ENCODE measurements at places on chromosomes 6 and 20.

GRCh38 chr20:4435225-4435624 lies 286.5 kb upstream of the PRND start:
- DNase-seq, result no peak

- no peak for DNase-seq
Measured at GRCh38 chr6:168699631-168700295, 258.8 kb downstream of the SMOC2 start.

DNA sequence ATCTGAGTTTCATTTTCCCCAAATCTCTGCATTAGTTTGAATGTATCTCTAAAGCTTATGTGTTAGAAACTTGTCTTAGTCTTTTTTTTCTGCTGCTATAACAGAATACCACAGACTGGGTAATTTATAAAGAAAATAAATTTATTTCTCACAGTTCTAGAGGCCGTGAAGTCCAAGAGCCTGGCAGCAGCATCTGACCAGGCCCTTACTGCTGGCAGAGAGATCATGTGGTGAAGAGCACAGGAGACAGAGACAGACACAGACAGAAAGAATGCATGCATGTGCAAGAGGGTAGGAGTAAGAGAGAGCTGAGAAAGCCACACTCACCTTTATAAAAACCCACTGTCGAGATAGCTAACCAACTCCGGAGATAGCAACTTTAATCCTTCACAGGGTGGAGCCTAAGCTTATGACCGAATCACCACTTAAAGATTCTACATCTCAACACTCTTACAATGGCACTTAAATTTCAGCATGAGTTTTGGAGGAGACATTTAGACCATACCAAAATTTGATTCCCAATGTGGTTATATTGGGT lies 412.7 kb upstream of the SOX4 start:
- no peak for DNase-seq

DNA sequence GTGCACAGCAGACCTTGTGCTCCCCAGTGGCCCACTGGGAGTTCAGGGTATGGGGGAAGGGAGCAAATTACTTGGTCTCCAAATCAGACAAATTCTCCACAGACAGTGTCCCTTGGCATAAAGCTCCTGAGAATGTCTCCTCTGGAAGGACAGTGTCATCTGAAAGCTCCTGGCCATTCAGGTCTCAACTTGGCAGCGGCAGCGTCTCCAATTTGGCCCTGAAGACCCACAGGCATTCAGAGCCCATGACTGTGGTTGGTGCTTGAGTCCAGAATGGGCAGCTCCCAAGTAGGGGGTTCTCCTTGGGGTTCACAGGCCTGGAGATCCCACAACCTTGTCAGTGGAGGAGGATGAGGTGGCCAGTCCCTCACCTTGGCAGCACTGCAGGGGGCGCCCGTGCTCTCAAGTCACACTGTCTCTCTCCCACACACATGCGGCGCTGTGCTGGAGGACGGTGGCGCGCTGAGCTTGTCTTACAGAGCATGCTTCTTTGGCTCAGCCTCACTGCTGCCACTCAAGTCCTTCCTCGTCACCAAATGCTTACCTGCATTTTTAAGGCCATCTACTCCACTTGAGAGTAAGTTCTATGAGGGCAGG lies 20.7 kb downstream of the DYNLRB1 start:
- DNase-seq, result peak; percentile 70

- no peak for DNase-seq
Measured at GRCh38 chr6:99611148-99611547, 4.5 kb downstream of the PRDM13 start.

DNA sequence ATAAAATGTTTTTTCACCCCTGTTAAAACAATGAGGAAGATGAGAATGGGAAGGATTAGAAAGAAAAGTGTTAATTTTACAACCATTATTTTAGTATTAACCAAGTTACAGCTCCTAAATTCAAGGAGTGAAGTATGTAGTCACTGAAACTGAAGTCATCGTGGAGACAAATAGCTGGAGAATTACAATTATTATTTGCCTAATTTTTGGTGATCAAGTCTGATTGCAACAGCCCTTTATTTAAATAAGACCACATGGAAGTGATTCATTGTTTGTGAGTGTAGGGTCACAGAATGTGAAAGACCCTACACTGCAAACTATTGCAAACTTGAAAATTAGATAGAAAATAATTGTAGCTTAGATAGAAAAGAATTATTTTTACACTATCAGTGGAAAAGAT lies 292.4 kb downstream of the CENPW start:
- no peak for DNase-seq

DNA sequence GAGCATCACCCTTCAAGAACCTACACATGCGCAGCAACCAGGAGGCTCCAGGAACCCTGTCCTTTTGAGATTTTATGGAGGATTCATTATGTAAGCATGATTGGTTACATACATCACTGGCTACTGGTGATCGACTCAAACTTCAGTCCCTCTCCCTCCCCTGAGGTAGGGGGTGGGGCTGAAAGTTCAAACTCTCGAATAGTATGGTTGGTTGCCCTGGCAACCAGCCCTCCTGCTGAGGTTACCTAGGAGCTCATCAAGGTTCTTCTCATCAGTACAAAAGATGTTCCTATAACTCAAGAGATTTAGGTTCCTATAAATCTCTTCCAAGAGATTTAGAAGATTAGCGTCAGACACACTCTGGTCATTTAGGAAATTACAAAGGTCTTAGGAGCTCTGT lies 21.9 kb upstream of the ZSCAN9 start:
- peak; percentile 75 for DNase-seq

DNA sequence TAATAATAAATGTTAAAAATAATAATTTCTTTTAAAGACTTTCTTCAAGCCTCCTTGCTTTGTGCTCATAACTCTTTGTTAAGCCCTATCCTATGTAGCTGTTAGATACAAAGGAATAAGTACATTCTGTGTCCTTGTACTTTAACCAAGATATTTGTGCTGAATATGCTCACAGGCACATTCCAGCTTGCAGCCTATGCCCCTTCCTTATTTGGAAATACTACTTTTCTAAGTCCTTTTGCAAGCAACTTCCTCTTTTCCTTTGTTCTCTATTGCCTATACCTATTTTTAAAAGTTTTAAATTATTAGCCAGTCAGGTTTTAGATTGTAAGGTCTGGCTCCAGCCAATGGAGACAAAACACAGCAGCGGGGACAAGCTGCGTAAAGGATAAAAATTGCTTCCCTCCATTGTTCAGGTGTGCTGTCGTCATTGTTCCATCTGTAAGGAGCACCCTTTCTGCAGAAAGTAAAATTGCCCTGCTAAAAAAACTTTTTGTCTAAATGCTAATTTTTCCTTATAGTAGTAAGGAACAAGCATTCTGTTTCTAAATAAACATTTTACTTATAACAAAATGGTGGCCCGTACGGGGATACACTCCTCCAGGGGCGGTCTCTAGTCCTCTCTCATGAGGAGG lies 80.2 kb downstream of the SYTL3 start:
- no peak for DNase-seq

DNA sequence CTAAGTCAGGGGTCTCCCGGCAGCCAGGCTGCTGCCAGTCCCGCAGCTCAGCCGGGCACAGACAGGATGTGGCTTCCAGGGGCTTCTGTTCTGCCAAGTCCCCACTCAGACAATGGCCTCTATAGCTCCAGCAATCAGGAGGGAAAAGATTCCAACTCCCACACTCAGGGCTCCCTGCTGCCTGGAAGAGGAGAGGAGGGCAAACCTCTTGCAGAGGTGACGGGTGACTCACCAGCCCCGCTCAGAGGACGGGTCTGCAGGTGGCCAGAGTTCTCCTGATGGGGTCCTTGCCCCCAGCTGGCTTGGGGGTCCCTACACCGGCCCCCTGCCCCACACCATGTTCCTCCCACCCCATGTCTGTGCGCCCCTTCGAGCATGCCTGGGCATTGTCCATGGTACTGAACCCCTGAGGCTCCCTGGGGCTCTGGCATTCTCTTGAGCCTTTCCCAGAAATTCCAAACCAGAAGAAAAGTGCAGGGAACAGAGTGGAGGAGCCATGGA lies 32.6 kb downstream of the NTSR1 start:
- DNase-seq, result peak; percentile 31

DNA sequence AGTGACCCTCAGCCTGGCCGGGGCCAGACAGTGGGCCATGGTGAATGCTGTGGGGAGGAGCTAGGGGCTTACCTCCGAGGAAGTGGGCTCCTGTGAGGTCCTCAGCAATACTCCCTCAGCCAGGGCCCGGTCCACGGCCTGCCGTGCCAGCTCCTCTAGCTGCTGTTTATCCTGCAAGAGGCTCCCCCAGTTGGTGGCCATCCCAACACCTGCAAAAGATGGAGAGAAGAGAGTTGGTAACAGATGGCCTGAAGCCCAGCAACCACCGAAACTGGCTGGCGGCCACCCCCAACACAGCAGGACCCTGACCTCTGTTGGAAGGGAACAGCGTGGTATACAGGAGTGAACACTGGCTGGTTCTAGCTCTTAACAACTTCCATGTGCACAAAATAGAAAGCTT lies 4.0 kb downstream of the GSS start:
- peak; percentile 22 for DNase-seq

DNA sequence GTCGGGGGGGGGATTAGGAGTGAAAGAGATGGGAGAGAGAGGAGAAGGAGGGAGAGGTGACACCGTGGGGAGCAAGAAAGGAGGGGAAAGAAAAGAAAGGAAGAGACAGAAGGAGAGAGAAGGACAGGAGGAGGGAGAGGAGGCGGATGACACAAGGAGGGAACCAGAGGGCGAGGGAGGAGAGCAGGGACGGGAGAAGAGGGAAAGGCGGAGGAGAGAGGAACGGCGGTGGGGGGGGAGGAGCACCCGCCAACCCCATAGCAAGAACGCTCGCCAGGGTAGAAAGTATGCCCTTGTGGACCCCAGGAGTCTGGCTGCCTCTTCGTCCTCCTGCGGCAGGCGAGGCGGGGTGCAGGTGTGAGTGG lies 4.5 kb upstream of the INSM1 start:
- DNase-seq, result no peak

DNA sequence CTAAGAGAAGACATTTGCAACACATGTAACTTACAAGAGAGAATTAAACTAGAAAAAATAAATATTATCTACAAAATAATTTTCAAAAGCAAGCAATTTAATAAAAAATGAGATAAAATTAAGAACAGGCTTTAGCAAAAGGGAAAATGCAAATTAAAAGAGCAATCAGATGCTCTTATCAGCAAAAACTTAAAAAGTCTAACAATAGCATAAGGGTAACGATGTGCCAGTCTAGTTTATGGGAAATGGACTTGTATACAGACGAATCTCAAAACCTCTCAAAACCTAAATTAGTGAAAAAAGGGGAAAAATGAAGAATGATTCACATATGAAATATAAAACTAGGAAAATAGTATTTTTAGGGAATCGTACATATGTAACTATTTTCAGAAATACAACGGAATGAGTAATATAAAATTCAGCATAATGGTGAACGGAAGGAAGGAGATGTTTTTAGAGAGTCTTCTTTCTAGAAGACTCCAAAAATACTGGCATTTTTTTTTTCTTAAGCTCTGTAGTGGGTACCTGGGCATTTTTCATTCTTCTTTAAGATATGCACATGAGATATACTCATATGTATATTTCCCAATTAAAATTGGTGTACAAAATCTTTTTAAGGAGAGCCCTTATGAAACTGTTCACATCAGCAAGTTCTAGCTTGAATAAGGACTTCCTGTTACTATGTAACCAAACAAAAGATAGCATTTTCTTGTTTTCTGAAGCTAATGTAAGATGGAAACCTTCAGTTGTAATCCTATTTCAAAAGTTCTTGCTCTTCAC lies 927 bp upstream of the MANEA start:
- DNase-seq, result no peak

GRCh38 chr20:45367126-45367525 lies 4.2 kb downstream of the SYS1 start:
- no peak for DNase-seq

All from WTC11 (cell line).